ENCODE measurements at places on chromosomes 5 and 9.

GRCh38 chr5:157561110-157561509 is 14.5 kb downstream of the ADAM19 start:
- DNase-seq, result no peak

DNA sequence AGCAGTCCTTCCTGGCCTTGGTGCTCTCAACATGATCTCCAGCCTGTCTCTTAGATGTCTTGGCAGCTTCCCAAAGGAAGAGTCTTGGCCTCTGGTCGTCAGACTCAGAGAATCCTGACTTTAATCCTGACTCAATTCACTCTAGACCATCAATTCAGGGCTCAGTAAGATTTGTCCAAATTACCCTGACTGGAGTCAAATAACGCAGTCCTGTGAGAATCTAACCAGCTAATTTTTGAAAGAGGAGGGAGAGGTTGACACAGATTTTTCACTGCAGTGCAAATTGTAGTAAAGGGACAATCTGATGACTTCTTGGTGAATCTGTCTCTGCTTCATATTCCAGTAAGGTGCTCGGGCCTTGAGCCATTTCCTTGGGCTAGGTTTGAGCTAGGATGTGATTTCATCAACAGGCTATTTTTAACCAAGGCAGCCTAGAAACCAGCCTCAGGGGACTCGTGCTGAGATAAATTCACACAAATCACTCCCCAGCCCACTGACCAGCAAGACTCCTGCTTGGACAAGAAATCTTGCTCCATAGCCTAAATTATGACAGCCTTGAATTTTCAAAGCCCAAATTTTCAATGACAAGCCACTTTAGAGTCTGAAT is 257.4 kb downstream of the ENC1 start:
- DNase-seq, result no peak

DNA sequence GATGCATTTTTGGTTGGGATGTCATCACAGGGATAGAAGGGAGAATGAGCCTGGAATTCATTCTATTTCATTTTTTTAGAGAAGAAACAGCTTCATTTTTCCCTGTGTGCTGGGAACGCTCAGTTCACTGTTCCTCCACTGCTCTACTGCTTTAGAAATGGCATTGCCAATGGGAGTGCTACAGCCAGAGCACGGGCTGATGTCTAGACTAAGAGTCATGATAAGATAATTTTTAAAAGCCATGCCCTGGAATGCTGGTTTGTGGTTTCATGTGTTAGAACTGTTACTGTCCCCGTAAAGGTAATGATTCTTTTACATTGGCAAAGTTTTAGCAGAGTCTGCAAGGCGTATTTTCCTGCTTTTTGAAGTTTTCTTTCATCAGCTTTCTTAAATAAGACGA is 119.6 kb downstream of the SEMA6A start:
- no peak for DNase-seq

DNA sequence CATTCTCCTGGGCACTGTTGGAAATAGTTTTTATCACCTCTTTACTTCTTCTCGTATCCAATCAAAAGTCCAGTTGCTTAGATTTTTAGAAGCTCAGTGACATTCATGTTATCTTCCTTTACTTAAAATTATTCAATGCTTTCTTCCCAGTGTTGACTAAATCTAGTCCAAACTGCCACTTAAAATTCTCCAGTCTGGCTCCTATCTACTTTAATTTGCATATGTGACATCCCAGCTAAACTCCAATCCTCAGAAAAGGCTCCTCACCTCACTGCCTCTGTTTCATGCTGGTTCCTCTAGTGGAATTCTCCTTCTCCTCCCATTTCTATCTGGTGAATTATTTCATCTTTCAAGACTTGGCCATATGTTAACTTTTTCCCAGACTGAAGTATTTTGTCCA is 1238.7 kb upstream of the WWC1 start:
- DNase-seq, result no peak

- DNase-seq, result no peak
These were observed 16.9 kb downstream of the OR2V2 start for GRCh38 chr5:181164076-181164952.

- DNase-seq, result peak; percentile 20
These were observed 1.9 kb upstream of the PJA2 start for GRCh38 chr5:109411627-109412026.

DNA sequence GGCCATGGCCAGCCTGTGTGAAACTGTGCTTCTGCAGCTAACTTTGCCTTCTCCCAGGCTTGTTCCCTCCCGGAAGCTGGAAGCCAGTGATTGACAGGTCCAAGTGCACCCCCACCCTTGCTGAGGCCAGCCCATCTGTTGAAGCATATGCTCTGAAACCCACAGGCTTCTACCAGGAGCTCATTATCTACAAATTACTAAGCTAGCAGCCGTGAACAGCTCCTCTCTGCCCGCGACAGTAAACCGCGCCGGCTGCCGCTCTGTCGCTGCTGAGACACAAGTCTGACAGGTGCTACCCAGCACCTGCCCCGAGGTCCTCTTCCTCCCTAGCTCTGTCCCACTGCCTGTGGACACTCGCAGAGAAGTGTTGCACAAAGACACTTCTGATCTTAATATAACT is 490.9 kb downstream of the GADD45G start:
- DNase-seq, result no peak

DNA sequence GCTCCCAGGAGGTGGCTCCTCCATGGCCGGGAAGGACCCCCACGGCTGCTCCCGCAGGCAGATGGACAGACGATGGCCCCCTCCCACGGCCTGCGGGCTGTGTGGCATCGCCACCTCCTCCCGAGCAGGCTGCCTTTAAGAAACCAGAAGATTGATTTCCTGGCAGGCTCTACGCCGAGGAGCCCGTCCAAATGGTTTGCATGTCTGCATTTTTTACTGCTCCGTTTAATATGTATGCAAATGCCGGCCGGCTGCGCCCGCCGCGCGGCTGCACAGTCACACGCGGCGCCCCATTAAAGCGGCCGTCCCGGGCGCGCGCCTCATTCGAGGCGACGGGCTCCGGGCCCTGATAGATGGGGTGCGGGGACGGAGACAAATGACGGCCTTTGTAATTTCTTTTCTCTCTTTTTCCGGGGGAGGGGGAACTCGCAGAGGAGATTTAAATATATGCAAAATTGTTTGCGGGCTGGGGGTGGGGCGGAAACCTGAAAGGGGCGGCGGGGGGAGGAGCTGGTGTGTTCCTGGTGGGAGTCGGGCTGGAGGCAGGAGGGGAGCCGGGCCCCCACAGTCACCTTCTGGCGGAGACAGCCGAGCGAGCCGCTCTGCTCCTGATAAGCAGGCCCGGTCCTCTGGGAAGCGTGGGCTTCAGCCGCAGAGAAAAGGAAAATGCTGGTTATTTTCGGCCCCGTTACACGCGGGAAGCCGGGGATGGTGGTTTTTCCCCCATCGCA is 158.7 kb upstream of the IER5L start:
- peak; percentile 14 for DNase-seq

DNA sequence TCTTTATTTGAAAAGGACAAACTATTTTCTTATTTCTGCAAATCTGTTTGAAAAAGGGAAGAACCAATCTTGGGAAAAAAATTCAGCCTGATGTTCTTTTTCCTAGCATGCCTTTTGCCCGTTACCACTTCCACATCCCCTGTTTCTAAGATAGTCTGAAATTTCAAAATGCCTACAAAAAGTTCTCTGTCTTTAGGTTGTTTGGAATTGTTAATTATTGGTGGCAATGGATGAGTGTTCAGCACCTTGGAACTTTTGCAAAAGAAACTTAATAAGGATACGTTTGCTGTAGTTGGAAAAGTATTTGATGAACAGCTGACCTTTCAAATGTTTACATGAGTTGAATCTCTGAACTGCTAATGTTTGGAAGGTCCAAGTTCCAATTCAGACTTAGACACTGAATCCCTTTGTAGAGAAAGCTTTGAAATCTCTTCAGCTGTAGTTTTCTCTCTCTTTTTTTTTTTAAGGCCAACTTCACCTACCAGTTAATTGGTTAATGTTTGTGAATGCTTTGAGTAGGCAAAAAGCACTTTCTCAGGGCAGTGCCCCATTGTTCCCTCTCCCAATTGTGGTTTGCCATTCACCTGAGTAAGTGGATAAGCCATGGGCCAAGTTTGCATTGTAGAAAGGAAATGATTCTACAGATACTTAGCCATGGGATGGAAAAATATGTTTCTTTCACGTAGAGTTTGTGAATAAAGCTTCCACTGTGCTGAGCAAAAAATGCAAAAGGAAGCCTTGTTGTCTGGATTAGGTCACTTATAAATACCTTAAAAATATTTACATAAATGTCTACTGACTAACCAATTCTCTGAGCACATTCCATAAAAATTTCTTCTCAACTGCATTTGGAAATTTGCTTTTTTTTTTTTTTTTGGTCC is 156.4 kb upstream of the ELL2 start:
- no peak for DNase-seq

DNA sequence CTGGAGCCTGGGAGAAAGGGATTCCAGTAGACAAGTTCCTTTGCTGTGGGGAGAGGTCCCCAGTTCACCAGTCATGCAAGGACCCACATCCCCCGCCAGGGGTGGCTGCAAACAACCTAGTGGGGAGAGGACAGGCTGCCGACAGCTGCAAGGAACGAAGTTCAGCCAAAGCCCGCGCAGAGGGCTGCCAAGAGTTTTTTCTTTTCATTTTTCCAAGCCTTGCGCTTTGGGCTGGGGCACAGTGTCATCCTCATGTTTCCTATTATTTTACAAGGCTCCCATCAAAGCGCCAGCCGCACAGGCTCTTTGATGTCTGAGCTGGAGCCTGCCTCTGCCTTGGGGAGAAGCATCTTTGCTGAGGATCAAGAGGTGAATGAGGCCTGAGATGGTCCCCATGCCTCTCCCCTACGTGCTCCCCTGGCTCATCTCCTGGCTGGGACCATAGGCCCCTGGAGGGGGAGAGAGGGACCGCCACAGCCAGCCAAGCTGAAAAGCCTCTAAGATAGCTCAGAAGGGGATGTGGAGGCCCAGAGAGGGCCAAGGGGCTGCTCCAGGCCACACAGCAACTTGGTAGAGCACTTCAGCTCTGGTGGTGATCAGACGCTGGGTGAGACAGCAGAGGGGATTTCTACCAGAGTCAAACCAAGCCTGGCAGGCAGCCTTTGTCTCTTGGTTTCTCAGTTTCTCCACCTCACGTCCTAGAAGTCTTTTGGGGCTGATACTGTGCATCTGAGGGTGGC is 50.4 kb upstream of the SYNPO start:
- DNase-seq, result no peak

DNA sequence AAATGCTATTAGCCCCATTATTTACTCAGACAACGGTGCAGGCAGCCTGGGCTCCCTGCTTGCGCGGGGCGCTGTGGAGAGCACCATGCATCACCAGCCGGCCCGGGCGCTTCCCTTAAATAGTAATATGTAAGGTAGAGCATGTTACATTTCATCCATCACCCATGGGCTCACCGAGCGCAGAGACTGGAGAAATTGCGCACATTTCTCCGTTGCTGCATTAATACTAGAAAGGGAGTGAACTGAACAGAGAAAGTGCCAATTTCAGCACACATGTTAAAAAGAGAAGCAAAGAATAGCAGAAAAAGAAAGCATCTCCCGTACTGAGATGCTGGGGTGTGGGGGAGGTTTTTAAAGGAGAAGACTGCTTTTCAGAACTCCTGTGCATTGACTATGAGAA is 400.3 kb downstream of the ZSWIM6 start:
- DNase-seq, result no peak

DNA sequence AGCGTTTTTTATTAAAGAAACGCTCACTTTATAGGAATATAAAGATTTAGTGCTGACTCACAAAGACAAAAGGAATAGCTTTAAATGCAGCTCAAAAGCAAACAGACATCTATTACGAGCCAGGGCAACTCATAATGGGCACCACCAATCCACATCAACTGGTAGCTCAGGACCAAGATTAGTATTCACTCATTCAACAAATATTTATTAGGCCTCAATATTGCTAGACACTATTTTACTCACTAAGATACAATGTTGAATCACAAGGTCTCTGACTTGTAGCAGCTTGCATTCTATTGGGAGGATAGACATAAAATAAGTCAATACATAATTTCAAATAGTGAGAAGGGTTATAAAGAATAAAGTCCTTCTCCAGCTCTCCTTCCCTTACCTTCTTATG is 8.0 kb upstream of the MAN2A1 start:
- DNase-seq, result no peak

- no peak for DNase-seq
These were observed 157.0 kb upstream of the SMIM23 start for GRCh38 chr5:171628633-171628974.

DNA sequence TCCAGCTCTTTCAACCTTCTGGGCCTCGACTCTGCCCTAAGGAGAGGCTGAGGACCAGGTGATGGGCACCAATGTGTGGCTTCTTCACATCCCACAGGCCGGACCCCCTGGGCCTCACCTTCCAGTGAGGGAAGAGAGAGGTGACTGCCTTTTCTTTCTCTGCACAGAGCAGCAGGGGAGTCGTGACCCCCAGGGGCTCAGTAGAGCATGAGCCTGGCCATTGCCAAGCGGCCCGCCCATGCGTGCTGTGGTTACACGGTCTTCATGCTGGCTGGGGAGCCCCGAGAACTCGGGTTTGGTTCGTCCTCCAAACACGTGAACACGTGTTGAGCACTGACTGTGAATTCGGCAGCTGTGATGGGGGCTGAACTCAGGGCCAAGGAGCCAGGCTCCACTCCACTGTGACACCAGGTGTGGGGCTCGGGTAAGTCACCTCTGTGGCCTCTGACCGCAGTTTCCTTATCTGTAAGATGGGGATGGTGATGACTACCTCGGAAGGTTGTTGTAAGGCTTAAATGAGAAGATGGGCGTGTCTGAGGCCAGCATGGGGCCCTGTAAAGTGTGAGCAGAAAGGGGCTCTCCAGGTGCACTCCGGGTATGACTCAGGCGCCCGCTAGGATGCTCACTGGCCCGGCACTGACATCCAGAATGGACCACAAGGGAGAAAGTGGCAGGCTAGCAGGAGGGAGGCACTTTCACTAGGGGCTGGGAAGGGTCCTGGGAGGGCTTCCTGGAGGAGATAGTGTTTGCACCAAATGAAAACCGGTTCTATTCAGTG is 13.4 kb upstream of the GRHPR start:
- peak; percentile 74 for DNase-seq

GRCh38 chr5:173709761-173710160 is 93.3 kb upstream of the BOD1 start:
- no peak for DNase-seq

DNA sequence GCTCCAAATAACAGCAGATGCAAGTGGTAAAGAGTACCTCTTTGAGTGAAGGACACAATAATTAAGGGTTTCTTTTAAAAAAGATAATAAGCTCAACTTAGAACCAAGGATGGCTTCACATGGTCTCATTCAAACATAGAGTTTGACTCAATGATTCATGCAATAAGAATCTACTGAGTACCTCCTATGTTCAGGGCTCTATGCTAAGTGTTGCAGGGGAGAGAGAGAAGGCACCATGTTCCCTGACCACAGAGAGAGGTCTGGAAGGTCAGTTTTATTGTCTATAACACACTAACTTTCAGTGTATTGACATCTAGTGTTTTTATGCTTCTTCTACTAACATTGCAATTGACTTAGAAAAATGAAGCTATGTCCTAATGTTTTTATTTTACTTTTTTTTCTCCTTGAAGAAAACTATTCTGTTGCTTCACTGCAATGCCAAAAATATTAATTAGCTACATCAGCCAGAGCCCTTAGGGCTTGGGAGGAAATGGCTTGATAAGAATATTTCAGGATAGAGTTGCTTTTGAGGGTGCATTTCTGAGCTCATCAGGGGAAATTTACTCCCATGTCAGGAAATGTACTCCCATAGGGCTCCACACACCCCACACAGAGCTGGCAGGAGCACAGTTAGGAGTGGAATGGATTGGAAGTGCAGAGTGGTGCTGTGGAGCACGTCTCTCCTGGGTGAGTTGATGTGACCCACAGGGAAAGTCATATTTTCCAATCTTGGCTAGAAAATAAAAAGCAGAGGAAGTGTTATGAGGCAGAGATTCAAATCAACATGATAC is 106.6 kb downstream of the PDE8B start:
- DNase-seq, result no peak

Measured in central memory CD4-positive, alpha-beta T cell (primary cell).